ENCODE measurements at places on chromosomes 5 and 9.

DNA sequence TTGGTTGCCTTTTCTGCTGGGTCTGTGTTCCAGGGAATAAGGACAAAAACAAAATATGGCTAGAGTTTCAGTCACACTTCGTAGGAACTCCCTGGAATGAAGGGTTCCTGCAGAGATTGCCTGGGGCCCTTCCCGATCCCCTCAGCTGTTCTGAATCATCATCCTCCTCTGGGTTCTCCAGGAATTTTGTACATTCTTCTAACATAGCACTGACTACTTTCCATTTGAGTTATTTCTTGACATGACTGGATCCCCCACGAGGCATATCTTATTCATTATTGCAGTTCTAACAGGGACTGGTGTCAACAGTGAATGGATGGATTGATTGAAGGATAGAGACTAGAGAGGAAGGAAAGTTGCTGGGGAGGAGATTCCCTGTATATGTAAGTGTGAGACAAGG is 49.2 kb upstream of the TNC start:
- DNase-seq: no peak

- DNase-seq: no peak
Measured at GRCh38 chr9:118177241-118177640, 473.0 kb downstream of the TLR4 start.

DNA sequence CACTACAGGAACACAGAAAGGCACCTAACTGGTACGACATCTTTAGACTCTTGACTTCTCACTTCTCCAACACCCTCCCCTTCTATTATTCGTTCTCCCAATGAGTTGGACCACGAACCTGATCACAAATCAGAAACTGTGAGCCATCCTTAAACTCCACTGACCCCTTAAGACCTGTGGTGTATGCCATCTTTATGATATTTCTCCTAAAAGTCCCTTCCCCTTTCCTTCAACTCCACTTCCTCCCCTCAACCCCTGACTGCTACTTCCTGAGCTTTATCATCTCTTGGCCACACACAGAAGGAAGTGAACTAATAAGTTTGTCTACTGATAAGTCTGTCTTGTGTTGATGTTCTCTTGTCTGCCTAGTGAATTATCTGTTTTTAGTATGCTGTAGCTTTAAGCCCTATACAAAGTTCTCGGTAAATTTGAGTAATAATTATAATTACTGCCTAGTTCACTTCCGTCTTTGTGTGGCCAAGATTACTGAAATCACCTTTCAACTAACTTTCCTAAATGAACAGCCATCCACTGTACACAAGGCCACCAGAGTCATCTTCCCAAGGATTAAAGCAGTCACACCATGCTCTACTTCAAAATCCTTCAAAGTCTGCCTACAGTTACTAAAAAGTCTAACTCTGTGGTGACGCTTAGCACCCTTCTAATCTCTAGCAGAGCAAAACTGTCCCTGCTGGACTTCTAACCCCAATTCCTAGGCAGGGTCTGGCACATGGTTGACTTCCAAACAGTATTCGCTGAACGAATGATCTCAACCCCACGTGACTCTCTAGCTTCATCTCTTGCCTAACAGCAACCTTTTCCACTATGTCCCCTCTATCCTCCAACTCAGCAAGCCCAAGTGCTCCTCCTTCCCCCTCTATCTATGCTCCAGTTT is 23.2 kb downstream of the ELOVL7 start:
- DNase-seq: no peak

GRCh38 chr9:133583586-133583985 is 25.6 kb downstream of the FAM163B start:
- DNase-seq: no peak

- no peak for DNase-seq
Measured at GRCh38 chr5:23385036-23385435, 122.4 kb upstream of the PRDM9 start.

DNA sequence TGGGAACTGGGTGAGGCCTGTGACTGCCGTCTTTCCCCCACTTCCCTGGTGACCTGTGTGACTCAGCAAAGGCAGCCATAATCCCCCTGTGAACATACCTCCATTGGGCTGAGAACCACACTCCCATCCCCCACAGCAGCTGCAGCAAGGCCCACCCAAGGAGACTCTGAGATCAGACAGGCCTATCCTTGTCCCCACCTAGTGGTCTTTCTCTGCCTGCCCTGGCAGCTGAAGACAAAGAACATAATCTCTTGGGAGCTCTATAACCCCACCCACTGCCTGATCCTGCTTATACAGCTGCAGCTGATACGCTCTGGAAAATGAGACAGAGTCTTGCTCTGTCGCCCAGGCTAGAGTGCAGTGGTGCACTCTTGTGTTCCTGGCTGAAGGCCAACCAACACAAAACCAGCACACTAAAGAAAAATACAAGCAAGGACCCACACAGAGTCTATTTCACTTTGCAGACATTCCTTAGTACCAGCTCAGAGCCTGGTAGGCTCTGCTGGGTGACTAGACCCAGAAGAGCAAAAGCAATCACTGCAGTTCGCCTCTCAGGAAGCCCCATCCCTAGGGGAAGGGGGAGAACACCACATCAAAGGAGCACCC is 106.7 kb downstream of the MCTP1 start:
- no peak for DNase-seq

DNA sequence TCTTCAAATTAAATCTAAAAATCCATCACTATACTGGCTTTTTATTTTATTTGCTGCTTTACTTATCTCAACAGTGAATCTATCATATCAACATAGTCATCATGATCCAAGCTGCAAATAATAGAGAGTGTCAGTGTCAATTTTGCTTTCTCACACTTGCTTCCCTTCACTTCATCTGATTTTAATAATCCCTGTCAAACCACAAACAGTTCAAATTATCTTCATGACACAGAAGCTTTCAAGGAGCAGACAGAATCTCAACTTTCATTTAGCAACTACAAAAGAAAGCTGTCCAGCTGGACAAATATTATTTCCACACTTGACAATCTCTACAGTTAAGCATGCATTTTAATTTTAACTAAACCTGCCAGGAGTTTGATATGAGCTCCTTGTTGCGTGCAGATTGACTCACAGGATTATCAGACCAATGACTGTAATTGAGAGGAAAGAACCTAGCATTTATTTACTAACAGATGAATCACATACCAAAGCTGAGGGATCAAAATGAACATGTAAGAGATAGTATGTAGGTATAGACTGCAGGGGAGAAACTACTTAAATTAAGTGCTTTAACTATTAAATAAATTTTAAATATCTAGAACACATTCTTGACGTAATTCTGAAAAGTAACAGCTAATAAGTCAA is 56.0 kb downstream of the KIAA0825 start:
- no peak for DNase-seq

DNA sequence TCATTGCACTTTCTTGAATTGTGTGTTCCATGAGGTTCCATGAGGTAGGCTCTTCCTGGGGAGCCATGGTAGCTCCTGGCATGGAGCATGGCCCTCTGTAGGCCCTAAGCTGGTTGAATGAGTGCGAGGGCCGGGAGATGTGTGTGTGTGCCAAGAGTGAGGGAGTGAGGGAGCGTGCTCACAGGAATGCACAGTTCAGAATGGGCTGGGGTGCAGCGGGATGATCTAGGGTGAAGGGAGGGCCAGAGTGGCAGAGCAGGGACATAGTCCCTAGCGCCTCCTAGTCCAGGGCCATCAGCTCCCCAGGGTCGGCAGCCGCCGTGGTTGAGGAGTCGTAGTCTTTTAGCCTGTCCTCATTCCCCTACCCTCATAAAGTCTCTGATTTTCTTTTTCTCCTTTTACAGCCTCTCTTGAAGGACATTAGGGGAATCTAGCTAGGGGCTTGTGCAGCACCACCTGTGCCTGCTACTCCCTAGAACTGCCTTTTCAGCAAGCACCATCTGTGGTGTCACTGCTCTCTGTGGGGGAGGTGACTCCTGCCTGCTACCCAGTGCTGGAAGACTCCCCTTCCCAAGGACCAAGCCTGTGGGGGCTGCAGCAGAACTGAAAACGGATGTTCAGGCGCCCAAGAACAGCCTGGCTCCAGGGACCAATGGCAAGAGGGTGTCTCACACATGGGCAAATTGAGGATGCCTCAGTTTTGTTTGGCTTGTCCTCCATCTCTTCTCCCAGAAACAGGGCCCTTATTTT is 65.3 kb upstream of the PPARGC1B start:
- no peak for DNase-seq

- DNase-seq: no peak
Measured at GRCh38 chr5:66915531-66915930, 281.1 kb downstream of the CD180 start.

- no peak for DNase-seq
Measured at GRCh38 chr5:10352430-10353240, 860 bp upstream of the MARCHF6 start.

GRCh38 chr5:172901012-172901780 is 58.0 kb upstream of the RPL26L1 start:
- DNase-seq: no peak

- no peak for DNase-seq
Measured at GRCh38 chr9:89805571-89806292, 200.9 kb downstream of the GADD45G start.

GRCh38 chr9:130689937-130690700 is 3.5 kb upstream of the EXOSC2 start:
- DNase-seq: no peak

- DNase-seq: no peak
Measured at GRCh38 chr5:180820788-180821321, 18.2 kb upstream of the MGAT1 start.

- no peak for DNase-seq
Measured at GRCh38 chr5:96783326-96783725, 24.4 kb downstream of the ERAP1 start.

DNA sequence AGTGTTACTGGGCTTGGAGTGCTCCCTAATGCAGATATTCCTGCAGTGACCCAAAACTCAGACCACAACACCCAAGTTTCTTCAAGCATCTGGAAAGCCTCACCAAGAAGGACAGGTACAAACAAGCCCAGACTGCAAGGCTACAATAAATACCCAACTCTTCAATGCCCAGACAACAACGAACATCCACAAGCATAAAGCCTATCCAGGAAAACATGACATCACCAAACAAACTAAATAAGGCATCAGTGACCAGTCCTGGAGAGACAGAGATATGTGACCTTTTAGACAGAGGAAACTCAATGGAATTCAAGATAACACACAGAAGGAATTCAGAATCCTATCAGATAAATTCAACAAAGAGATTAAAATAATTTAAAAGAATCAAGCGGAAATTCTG is 605.6 kb downstream of the PDE4D start:
- DNase-seq: no peak

GRCh38 chr5:80988419-80988935 is 28.3 kb downstream of the RASGRF2 start:
- DNase-seq: no peak

DNA sequence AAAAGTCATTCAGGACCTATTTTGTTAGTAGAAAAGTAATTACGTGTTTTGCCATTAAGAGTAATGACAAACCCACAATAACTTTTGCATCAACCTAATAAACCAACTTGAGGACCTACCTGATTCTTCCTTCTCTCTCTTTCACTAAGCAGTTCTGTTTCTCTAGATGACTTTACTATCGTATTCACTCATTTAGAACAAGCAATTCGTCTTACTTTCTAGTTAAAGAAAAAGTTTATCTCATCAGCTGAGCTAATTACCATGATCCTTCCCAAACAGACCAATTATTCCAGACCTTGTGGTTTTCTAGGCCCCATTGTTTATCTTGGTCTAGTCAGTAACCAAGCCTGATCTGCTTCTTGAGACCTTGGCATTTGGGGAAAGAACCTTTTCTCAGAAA is 49.6 kb upstream of the PRDM9 start:
- no peak for DNase-seq

Measured in esophagus squamous epithelium (tissue), 5 donors.